ENCODE measurements at places on chromosomes 13 and 19.
A peak's percentile ranks its signal among the peaks of the same experiment; 100 is the strongest.

GRCh38 chr19:3608079-3608641 is 1.5 kb upstream of the TBXA2R start:
- DNase-seq: no peak

DNA sequence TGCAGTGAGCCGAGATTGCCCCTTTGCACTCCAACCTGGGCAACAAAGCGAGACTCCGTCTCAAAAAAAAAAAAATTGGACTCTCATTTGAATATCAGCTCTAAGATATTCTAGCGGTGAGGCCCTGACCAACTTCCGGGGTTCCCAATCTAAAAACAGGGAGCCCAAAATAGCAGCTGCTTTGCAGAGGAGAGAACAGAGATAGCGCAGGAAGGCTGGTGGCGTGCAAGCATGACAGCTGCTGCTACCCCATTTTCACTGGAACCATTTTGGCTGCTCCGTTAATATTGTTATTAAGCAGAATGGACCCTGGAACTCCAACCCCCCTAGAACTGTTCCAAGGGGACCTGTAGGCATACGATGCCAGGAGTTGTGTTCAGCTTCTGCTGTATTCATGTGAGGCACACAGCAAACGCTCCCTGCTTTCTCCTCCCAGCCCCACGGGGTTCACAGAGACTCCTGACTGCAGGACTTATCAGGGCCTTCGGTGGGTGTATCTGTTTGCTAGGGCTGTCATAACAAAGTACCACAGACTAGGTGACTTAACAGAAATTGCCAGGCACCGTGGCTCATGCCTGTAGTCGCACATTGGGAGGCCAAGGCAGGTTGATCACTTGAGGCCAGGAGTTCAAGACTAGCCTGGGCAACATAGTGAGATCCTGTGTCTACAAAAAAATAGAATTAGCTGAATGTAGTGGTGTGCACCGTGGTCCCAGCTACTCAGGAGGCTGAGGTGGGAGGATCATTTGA is 11.5 kb downstream of the STXBP2 start:
- DNase-seq: no peak

DNA sequence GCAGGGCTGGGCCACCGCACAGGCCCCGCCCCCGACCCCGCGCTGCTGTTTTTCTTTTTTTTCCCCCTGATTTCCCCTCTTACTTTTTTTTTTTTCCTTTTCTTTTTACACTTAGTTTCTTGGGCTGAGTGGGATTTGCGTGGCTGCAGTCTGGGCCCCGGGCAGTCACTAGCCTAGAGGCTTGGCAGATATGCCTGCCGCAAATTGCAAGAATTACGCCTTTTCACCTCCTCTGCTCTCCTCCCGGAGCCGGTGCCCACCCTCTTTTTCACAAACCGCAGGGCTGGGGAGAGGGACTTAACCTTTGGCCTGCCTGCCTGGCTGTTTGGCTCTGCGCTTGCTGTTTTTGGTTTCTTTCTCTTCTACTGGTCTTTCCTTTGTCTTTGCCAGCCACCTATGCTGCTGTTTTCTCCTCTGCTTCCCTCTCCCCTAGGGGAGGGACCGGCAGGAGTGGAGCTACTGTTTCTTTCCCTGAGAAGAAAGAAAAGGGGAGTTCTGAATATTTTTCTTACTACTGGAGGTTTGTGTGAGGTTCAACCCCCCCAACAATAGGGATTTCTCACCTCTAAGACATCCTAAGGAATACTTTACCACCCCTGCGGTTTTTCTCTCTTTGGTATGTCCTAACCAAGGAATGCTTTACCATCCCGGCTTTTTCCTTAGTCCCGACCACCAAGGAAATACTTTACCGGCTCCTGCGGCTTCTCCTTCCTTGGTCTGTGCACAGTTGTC is 11.0 kb downstream of the ZNF552 start:
- DNase-seq: no peak

GRCh38 chr19:46704379-46705076 is 12.4 kb downstream of the PRKD2 start:
- DNase-seq: peak; percentile 100

- no peak for DNase-seq
These were observed 6.6 kb downstream of the ZNF766 start for GRCh38 chr19:52275988-52276387.

DNA sequence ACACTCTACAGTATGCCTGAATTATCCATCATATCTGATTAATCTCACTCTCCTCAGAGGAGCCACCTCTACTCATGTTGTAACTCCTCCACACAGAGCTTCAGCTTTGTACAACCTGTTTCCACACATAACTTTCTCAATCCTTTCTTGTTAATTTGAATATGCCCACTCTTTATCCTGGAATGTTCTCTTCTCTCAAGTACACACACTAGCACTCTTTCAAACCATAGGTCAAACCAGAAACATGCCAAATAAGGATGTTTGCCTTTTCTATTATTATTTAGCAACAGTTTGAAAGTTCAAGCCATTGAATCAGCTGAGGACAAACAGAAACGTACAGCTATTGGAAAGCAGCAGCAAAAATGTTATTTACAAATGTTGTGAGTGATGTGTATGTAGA is 110.3 kb downstream of the MIPEP start:
- DNase-seq: no peak
